ENCODE measurements at places on chromosomes 7 and 10.

DNA sequence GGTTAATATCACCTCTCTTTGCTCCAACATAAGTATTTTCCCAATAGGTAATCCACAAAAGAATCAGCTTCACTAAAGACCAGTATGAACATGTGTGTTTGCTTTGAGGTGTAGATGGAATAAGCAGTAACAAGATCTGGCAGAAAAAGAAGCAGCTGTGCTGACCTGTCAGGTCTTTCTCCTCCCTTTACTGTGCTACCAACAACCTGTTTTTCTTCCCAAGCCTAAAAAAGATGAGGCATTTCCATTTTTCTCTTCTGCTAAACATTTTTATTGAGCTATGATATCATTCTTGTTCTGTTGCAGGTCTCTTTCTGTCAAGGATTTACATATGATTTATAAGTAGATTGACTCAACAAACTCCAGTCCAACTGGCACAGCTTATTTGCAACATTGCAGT is 315.2 kb upstream of the GLI3 start:
- no peak for DNase-seq

DNA sequence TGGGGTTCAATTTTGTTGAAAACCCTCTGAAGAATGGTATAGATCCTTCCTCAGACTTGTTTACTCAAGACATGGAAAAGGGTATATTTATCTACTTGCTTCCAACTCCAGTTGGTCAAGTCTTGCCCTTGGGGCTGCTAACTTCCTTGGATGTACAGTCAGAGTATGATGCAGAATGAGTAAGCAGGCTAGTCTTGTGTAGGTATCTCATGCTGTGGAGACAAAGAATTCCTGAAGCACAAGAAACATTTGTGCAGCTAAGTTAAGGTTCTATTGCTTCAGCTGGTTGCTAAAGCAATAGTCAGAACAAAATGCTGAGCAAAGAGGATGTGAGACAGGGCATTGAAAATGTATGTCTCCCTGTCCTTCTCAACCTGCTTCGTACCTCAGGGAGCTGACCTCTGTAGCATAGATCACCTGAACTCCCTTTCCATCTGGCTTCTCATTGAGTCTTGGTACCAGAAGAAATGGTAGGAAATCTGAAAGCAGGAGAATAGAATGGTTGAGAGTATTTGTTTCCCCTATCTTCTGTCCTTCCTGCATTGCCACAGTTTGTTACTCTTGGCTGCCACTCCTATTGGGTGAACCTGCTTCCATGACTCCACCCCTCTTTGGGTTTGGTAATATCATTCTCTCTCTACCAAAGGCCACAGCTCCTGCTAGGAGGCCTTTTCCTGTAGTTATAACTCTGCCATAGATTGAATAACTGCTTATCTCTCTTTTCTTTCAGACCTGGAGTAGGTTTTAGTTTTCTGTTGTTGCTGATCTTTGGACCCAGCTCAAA is 346.0 kb downstream of the PHF14 start:
- DNase-seq = no peak

- DNase-seq = no peak
Measured at GRCh38 chr10:45581582-45582385, 90.8 kb downstream of the ZFAND4 start.

DNA sequence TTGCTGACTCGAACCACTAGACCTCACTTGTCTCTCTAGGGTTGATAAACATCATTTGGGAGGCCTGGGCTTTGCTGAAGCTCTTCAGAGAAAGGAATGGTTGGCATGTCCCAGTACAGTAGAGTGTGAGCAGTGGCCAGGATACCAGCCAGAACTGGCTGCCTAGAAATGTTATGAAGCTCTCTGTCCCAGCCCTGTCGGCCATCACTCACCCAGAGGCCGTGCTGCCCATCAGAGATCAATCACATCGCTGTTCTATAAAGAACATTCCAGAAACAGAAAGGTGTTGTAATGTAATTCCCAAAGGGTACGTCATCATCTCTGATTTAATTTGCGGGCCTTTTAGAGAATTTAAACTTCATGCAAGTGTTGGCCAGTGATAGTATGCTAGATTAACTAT is 111.5 kb downstream of the PRPF18 start:
- no peak for DNase-seq

GRCh38 chr7:159035571-159036073 is 109.0 kb downstream of the VIPR2 start:
- no peak for DNase-seq

GRCh38 chr7:139618482-139619366 is 95.2 kb downstream of the CLEC2L start:
- DNase-seq = no peak

- DNase-seq = no peak
Measured at GRCh38 chr10:4501306-4501705, 324.7 kb upstream of the AKR1E2 start.

DNA sequence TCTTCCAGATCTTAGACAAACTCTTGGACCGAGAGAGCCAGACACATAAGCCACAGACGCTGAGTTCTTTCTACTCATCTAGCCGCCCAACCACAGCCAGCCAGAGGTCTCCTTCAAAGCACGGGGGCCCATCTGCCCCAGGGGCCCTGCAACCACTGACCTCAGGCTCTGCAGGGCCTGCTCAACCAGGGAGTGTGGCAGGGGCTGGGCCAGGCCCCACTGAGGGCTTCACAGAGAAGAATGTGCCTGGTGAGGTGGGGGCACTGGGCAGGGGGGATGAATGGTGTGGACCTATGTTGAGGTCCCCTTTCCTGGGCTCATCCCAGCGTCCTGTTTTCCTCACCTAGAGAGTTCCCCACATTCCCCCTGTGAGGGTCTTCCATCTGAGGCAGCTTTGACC is 11.4 kb downstream of the ZSWIM8 start:
- no peak for DNase-seq

- no peak for DNase-seq
Measured at GRCh38 chr7:142323706-142324105, 65.8 kb upstream of the PRSS58 start.

GRCh38 chr7:119472408-119473038 is 800.5 kb upstream of the KCND2 start:
- DNase-seq = no peak

- no peak for DNase-seq
Measured at GRCh38 chr7:72405418-72405817, 6.7 kb downstream of the CALN1 start.

- peak; percentile 14 for DNase-seq
Measured at GRCh38 chr7:142626420-142627035, 122.7 kb upstream of the PRSS1 start.

DNA sequence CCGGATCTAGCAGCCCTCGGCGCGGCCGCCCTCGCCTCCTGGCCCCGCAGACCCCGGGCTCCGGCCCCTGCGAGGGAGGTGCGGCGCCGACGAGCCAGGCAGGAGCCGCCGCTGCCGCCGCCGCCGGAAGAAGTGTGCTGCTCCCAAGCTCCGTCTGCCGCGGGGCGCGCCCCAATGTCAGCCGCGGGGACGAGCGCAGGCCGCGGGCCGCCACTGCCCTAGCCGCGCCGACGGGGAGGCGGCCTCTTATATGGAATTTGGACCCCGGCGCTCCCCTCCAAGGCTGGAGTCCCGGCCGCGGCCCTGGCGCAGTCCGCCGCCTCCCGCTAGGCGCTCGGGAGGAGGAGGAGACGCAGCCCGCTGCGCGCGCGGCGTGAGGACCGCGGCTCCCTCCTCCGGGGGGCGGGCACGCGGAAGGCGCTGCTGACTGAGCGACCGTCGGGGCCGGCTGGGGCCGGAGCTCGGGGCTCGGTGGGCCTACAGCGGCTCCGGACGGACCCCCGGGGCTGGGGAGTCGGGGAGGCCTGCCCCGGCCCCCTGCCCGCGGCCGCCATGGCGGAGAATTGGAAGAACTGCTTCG is at the start of gene TRIM8:
Gene TRIM8, plus strand, starts transcription at position 414 of the 580 bp plus-strand sequence. Its CDS starts 139 bp downstream, at position 553.
- DNase-seq = peak; percentile 53

GRCh38 chr10:34480345-34480744 is 334.8 kb downstream of the PARD3 start:
- no peak for DNase-seq

- DNase-seq = no peak
Measured at GRCh38 chr10:62446627-62447026, 72.5 kb downstream of the ZNF365 start.

- DNase-seq = no peak
Measured at GRCh38 chr10:43347997-43348396, 23.4 kb upstream of the FXYD4 start.

DNA sequence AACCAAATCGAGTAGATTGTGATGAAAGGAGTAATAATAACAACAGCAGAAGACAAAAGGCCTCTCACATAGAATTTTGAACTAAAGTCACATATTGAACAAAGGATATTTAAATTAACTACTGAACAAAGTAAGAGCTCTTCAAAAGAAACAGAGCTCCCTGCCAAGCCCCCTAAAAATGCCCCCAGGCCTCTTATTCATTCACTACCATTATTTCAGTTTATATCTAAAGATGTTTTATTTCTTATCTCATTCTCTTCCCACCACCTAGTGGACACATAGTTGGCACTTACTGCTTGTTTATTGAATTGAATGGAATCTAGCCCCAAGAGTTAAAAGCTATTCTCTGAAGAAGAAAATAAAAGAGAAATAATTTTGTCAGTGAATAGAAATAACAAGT is 37.4 kb downstream of the VCL start:
- DNase-seq = no peak

GRCh38 chr7:5514440-5515035 is 90.9 kb upstream of the TNRC18 start:
- no peak for DNase-seq

DNA sequence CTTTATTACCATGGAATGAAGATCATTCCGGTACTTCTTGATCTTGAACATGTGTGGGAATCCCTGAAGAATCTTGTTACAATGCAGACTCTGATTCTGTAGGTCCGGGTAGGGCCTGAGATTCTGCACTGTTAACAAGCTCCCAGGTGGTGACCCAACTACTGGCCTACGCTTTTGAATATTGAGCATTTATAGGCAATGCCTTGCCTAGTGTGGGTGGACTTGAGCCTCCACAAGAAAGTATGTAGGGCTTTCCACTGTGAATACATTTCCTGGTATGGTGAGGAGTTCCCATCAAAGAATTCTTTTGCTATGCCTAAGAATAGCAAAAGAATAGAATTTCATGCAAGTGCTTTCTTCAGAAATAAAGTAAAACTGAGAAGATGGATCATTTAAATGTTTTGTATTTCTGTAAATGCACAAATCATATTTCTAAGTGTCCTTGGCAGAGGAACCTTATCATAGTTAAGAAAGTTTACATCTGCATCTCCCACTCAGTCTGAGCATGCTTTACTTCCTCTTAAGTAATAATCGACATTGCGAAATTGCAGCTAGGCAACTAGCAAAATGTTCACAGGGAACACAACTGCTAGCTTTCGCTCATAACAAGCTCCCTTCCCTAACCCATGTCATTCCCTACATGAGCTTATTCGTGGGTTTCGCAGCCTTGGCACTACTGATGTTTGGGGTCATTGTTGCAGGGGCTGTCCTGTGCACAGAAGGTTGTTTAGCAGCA is 71.4 kb downstream of the AHR start:
- DNase-seq = no peak

- no peak for DNase-seq
Measured at GRCh38 chr10:44756216-44756615, 154.9 kb upstream of the TMEM72 start.

DNA sequence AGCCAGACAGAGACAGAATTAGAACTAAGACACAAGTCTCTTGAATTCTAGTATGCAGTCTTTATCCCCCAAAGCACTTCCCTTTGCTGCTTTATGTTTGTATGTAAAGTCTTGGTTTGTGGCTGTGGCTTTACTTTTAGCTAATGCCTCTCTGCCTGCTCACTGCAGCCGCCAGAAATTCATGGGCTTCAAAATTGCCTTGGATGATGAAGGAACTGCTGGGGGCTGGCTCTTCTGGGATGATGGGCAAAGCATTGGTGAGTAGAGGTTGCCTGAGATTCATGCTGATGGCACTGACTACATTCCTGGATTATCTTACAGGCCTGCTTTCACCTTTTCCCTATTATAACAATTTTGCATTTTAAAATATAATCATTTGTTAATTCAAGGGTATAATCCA is 10.9 kb upstream of the MGAM2 start:
- DNase-seq = no peak

DNA sequence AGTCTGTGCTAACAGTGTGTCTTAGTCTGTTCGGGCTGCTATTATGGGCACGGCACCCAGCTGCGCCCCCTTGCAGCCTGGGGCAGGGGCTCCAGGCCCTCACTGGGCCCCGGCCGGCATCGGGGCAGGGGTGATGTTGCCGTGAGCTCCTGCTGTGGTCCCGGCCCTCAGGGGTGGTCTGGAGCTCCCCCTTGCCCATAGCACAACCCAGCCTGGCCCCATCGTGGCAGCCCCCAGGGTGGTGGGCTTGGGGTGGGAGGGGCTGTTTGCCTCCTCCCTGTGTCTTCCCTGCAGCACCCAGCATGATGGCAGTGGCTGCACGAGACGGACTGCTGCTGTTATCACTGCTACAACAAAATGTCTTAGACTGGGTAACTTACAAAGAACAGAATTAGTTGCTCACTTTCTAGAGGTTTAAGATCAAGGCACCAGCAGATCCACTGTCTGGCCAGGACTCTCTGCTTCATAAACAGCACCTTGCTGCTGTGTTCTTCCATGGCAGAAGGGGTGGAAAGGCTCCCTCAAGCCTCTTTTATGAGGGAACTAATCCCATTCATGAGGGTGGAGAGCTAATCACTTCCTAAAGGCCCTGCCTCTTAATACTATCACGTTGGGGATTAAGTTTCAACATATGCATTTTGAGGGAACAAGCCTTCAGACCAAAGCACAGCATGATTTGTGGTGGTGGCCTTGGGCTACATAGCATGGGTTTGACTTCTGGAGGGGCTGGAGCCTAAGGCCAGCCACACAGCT is 149.5 kb downstream of the SEC23IP start:
- no peak for DNase-seq

DNA sequence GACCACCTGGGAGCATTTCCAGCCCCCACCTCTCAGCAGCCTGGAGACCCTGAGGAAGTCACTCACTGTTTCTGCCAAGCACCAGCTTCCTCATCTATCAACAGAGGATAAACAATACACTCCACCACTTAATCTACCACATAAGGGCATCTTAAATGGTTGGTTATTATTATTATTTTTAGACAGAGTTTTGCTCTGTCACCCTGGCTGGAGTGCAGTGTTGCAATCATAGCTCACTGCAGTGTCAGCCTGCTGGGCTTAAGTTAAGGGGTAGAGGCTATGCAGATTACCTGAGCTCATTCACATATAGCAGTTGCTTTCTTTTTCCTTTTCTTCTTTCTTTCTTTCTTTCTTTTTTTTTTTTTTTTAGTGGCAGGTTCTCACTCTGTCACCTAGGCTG is 59.5 kb upstream of the ELN start:
- no peak for DNase-seq

GRCh38 chr7:372546-372931 is 82.6 kb downstream of the FOXL3 start:
- no peak for DNase-seq

GRCh38 chr7:43701500-43701854 is 27.8 kb downstream of the COA1 start:
- DNase-seq = no peak

GRCh38 chr7:16170671-16171070 is 250.7 kb downstream of the CRPPA start:
- no peak for DNase-seq

- no peak for DNase-seq
Measured at GRCh38 chr10:24249829-24250415, 41.0 kb downstream of the KIAA1217 start.

- DNase-seq = no peak
Measured at GRCh38 chr10:92222603-92223262, 68.1 kb downstream of the CPEB3 start.

- DNase-seq = no peak
Measured at GRCh38 chr7:142353147-142354060, 95.5 kb upstream of the PRSS58 start.
